NCI-H1436 treated with DMSO at 0.1 percent for 48 hours (cell line): ENCODE measurements at places on chromosomes 2 and 18.

- DNase-seq: no peak
These were observed 19.1 kb upstream of the STPG4 start for GRCh38 chr2:47173986-47174732.

- no peak for DNase-seq
These were observed 36.5 kb downstream of the SIGLEC15 start for GRCh38 chr18:45861926-45862325.

GRCh38 chr2:37614061-37614738 is 57.2 kb downstream of the CDC42EP3 start:
- no peak for DNase-seq

GRCh38 chr2:174636987-174637386 is 39.4 kb upstream of the WIPF1 start:
- DNase-seq: no peak

DNA sequence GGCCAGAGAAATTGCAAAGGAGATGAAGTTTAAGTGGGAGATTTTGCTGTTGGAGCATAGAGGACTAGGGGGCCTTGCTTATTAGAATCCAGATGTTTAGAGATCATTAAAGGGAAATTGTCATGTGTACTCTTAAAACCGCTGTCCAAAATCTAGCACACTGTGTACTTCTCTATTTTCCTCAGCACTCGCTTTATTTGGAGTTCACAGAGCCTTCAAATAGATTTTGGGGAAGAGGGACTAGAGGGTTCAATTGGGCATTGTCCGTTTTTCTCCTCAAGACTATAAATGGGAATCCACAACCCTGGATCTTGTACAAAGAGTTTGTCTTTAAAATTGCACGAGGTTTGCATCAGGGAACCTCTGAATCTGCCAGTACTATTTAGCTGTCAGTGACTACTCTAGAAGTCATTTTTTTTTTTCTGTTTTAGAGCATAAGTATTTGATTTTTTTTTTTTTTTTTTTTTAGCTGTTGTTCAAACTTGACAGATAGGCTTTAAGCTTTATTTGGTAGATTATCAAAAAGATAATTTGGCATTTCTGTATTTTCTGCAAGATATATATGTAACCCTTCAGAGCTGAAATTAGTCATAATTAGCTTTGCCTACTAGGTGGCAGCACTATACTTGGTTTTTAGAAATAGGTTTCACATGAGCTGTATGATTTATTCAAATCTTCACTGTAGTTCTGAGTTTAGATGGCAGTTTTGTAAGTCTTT is 14.2 kb downstream of the PMS1 start:
- no peak for DNase-seq

DNA sequence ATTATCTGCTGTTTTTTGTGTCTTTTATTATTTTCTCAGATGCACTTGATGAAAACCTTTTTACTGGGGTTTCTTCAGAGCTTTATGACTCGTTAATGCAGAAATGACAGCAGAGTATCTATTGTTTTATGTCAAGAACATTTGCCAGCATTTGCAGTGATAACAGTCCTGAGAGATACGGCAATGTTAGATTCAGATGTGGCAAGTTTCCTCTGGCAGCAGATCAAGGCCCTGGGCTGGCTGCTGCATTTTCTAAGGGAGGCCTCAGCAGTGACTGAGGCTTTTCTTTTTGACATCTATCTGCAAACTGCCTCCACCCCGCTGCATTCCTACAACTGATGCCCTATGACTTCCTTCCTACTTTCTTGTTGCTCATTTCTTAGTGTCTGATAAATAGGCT is 40.2 kb downstream of the EFEMP1 start:
- DNase-seq: no peak

DNA sequence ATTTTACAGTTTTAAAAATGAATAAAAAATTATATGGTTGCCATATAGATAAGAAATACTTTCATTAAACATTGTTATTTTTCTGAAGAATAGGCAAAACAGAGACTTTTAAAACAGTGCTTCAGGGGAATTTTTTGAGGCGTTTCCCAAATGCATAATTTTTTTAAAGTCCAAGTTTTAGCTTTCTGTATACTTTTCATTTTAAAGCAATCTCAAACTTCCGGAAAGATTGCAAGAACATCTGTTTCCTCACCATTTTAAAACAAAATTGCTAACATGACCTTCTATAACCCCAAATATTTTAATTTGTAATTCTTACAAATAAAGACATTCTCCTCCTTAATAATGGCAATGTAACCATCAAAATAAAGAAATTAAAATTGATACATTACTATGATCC is 15.1 kb upstream of the MBD2 start:
- DNase-seq: no peak

- DNase-seq: no peak
These were observed 5.5 kb downstream of the CYB5A start for GRCh38 chr18:74286106-74286855.

GRCh38 chr18:44881461-44882162 is 200.9 kb downstream of the SETBP1 start:
- DNase-seq: no peak

GRCh38 chr2:201006704-201007103 is 43.2 kb upstream of the ORC2 start:
- DNase-seq: no peak

GRCh38 chr2:174510583-174511189 is 23.9 kb upstream of the GPR155 start:
- DNase-seq: no peak

- no peak for DNase-seq
These were observed 416.6 kb upstream of the SMIM21 start for GRCh38 chr18:75844146-75844545.

- DNase-seq: no peak
These were observed 43.6 kb downstream of the SRBD1 start for GRCh38 chr2:45567288-45567963.

DNA sequence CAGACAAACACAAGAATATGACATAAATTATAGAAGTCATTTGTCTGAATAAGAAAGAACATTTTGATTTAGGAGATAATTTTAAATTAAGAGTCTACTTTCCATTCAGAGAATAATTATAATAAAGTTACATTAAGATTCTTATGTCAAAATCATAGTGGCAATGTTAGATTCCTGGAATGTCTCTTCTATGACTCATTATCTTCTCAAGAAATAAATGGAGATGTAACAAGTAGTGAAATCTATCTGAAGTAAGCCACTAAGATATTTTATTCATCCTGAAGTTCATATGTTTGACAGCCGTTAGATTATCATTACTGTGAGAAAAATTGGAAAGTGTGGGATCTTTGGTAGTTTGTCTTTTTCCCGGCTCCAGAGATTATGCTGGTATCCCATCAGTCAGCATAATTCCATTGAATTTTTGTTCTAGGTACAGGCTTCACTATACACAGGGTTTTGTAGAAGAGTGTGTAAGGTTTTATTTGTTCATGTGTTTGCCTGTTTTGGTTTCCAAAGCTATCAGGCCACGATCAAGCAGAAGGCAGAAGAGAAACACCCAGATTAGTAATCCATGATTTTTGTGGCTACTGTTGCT is 1246.6 kb upstream of the LRRTM1 start:
- no peak for DNase-seq

GRCh38 chr18:42038936-42039335 is 83.9 kb downstream of the PIK3C3 start:
- no peak for DNase-seq

GRCh38 chr2:227759411-227760118 is 13.9 kb downstream of the SCYGR8 start:
- no peak for DNase-seq

DNA sequence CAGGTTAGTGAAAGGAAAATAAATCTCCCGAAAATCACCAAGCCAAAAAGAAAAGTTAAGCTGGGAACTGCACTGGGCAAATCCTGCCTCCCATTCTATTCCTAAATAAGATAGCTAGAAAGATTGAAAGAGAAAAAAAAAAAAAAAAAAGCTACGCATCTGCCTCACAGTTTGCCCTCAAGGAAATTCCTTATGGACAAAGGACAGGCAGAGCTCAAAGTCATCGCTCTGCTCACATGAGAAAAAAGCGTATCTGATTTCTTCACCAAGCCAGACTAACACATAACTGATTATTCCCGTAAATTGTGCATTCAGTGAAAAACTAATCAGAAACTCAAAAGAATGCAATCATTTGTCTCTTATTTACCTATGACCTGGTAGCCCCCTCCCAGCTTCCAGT is 50.0 kb downstream of the PUM2 start:
- DNase-seq: no peak

DNA sequence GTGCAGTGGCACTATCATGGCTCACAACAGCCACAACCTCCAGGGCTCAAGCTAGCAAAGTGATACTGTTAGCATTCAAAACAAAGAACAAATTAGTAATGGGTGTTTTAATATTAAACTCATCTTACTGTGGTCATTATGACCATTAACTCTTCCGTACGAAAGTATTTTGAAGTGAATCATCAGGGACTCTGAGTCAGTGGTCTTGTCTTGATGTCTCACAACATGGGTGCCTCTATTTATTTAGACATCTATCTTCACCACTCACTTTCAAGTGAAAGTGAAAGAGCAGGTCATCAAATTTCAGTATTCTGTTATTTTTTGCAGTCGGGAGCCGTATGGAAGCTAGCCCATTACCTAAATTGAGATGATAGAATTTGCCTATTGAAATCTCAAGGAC is 1118.2 kb downstream of the DPP10 start:
- no peak for DNase-seq

DNA sequence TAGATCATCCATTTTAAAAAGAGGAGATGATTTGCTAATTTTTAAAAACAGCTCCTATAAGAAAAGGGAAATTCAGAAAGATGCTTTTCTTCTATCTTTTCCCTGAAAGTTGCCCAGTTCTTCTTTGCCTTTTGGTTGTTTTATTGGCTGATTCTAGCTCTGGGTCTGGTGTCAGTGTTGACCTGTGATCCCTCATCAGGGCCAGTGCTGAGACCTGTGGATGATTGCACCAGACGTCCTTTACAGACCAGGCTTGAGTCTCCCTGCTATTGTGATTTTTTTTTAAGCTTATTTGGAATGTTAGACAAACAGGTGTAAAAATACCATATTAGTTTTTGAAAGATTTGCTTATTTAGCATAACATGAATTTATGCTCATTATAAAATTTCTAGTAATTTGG is 88.2 kb downstream of the ACSL3 start:
- DNase-seq: no peak

DNA sequence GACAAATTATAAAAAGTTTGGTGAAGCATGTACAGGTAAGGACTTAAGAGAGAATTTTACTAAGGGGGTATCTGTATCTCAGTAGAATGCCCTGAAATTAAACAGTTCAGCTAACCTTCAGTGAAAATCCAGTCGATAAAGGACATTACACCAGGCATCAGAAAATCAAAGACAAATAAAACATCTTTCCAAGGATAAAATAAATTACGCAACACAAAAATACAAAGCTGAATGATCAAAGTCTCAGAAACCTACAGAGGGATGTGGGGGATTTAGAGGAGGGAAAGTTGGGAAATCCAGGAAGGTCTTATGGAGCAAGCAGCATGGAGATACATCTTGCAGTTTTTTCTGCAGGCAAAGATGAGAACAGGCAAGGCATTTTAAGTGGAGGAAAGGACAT is 384.1 kb downstream of the TNS1 start:
- DNase-seq: no peak

DNA sequence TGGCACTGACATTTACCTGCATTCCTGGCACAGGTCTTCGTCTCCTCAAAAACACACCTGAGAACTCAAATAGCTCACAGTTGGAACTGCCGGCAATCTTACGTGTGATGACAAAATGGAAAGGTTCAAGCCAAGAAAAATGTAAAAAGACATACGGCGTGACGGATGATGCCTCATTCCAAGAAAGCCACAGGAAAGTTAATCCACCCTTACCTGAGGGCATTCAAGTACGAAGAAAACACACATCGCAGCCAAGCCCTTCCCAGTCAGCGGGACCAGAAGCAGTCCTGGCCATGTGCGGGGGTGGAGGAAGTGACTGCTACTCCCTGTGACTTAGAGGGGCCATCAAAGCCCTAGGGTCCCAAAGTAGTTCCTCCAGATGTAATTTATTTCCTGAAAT is 986.3 kb upstream of the CELF4 start:
- DNase-seq: no peak

DNA sequence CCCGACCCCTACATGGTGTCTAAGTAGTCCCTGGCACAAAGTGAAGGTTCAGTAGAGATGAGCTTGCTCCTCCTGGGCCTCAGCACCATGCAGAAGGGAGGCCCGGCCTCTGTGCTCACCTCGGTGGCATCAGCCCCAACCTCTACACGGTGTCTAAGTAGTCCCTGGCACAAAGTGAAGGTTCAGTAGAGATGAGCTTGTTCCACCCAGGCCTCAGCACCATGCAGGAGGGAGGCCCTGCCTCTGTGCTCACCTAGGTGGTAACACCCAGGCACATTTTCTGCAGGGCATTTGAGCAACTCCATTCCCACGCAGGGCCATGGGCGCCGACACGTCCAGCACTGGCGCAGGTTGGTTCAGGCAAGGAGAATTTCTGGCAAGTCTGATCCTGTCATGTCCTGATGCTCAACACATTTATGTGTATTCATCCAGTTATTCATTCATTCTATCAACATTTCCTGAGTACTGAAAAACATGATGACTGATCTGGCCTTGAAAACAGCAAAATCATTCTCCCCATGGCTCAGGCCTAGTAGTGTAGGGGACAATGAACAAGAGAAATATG is 408.2 kb upstream of the MYT1L start:
- no peak for DNase-seq
